ENCODE measurements at places on chromosomes 6 and 20.

- no peak for DNase-seq
Measured at GRCh38 chr6:40582892-40583291, 4.3 kb downstream of the LRFN2 start.

DNA sequence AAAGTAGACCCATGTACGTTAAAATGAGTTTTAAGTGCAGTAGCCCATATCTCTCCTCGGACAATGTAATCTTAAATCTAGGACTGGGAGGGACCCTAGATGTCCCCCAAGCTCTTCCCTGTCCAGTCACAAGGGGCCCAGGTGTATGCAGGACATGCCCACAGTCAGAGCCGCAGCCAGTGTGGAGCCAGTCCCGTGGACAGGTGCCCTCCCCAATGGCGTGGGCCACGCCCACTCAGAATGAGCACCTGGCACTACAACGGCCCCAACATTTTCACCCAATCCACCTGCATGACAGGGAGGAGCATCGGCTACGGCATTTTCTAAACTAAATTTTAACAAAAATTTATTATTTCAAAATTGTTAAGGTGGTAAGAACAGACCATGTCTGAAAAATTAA is 53.2 kb downstream of the WDR27 start:
- no peak for DNase-seq

DNA sequence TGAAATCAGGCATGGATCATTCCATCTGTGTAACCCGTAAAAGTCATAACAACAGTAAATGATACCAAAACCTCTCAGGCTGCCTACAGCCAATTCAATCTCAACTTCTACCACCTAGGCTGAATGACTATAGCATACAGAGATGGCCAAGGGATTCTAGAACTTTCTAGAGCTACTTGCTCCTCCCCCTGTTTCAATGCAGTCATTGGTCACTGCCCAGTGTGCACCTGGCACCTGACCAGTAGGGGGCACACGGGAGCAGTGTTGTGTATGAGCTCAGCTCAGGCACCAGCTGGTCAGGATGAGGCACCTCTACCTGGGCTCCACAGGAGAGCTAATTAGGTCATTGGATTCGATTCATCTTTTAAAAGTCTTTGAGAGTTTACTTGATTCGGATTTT is 86.2 kb downstream of the PLEKHG1 start:
- DNase-seq = no peak

GRCh38 chr6:89566930-89567629 is 71.5 kb downstream of the LYRM2 start:
- DNase-seq = no peak

GRCh38 chr6:135088818-135089809 is 34.5 kb upstream of the HBS1L start:
- peak; percentile 4 for DNase-seq

GRCh38 chr20:21571841-21572690 is 58.2 kb upstream of the NKX2-2 start:
- no peak for DNase-seq

GRCh38 chr6:107653183-107653580 is 163.3 kb downstream of the SOBP start:
- no peak for DNase-seq

GRCh38 chr6:53487080-53487479 is 57.8 kb downstream of the GCLC start:
- no peak for DNase-seq

DNA sequence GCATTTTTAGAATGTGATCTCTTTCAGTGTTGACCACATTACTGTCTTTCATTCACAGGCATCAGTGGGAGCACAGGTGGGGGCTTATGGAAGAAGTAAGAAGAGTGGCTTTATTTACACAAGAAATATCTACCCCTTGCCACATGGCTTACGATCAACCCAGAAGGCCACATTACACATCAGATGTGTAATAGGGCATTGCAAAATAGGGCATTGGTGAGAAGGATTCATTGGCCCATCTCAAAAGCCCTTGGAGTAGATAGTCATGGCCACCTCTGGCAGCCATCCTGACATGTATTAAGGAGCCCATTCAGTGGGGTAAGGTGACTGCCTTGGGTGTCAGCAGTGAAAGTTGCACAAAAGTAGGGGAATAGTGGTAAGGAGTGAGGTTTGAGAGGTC is 97.5 kb downstream of the MAFB start:
- DNase-seq = no peak

DNA sequence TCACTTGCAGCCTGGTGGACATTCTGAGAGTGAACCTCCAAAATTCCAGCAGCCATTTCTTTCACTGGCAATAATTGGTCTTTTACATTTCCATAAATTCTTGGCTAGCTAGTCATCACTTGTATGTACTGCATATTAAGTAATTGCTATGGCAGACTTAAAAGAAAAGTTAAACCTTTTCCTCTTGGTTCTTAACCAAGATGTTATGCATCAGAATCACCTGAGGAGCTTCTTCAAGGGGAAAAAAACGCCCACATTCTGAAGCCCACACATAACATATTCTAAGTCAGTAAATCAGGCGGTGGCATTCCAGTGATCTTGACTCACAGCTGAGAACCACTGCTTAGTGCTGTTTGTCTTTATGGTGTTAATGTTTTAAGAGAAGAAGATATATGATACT is 37.0 kb downstream of the CDC40 start:
- no peak for DNase-seq

DNA sequence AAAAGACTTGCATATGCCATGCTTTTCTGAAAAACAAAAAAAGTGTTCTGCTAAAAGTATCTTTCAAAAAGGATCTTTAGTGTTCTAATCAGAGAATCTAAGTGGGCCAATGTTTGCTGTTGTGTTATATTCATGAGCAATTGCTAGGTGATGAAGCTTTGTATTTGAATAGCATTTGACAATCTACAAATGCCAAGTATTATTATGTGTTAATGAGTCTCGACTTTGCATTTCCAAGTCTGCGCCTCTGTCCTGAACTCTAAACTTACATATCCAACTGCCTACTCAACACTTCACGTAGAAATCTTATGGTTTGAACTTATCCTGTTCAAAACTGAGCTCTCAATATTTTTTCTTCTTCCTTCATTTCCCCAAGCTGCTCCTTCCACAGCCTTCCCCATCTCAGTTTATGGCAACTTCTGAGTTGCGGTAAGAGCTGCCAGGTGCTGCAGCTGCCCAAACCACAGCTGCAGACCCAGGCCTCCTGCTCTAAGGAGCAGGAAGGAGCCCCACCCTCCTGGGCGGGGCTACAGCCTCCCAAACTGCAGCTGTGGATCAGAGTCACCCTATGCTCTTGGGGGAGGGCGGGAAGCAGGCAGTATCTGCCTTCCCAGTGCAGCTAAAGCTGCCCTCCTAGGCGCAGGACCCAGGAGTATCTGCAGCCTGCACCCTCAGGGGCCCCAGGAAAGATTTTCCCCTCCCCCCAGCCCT is 16.7 kb upstream of the MAK start:
- no peak for DNase-seq

GRCh38 chr6:151448623-151449022 is 3.3 kb downstream of the RMND1 start:
- no peak for DNase-seq

- DNase-seq = no peak
Measured at GRCh38 chr6:121855521-121855920, 420.1 kb downstream of the GJA1 start.

DNA sequence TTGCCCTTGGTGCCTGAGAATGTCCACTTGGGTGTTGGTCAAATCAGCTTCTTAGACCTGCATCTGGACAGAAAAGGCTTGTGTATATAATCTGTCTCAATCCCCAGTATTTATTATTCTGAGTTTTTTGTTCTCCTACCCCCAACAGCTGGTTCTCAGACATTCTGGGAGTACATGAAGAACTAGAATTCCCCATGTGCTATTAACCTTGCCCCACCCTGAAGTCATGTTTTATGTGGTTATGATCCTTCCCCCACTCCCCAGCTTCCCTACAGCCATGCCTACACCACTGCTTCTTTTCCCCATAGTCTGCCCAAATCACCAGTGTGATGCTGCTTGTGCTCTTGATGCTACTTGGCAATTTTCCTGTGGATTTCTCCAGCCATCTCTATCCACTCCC is 157.0 kb downstream of the ADAT2 start:
- no peak for DNase-seq

DNA sequence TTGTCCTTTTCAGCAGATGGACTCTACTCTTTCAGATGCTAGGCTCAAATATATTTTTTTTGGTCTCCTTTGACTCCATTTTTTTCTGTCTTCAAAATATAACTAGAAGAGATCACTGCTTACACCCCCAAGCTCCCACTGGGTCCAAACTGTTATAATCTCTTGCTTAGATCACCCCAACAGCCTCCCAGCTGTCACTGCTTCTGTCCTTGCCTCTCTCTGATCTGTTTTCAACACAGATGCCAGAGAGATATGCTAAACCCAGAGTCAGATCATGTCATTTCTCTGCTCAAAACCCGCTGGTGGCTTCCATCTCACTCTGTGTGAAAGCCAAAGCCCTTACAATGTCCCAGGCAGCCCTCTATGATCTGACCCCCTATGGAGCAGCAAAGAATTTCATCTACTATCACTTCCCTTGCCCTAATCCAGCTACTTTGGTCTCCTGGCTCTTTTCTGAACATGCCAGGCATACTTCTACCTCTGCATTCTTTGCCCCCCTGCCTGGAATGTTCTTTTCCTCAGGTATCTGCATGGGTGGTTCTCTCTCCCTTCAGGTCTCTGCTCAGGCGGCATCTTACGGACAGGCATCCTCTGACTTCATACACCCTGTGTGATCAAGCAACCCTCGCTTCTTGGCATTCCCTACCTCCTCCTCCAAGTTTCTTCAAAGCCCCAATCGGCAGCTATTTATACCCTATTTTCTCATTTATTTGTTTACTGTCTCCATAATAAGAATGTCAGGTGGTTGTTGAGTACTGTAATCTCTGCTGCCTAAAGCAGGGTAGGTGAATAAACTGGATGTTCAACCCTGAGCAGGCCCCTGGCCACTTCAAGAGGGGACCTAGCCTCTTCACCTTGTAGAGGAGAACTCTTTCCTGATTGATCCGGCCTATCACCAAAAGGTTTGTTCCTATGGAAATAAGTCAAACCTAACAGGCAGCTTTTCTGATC is 43.6 kb upstream of the SLC4A11 start:
- no peak for DNase-seq

DNA sequence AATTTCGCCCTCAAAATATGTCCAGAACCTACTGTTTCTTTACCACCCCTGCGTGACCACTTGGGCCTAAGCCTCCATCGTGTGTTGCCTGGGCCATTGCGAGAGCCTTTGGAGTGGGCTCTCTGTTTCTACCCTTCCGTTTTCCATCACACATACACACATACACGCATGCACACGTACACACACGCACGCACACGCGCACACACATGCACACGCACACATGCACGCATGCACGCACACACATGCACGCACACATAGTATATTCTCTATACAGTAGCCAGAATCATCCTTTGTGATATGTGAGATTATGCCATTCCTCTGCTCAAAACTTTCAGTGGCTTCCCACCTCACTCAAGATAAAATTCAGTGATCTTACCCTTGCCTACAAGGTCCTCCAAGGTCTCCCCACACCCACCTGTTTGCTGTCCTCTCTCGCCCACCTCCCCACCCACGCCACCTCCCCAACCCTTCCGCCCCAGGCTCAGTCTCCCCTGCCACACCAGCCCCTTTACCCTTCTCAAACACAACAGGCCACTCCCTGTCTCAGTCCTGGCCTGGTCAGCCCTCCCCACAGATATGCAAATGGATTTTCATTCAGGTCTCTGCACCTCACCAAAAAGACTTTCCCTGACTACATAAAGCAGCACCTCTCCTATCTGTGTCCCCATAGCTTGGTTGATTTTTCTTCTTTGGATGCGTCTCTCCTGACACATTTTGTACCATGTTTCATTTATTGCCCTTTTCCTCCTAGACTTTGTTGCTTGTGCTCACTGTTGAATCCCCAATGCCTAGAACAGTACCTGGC is 559.6 kb downstream of the CD83 start:
- no peak for DNase-seq

DNA sequence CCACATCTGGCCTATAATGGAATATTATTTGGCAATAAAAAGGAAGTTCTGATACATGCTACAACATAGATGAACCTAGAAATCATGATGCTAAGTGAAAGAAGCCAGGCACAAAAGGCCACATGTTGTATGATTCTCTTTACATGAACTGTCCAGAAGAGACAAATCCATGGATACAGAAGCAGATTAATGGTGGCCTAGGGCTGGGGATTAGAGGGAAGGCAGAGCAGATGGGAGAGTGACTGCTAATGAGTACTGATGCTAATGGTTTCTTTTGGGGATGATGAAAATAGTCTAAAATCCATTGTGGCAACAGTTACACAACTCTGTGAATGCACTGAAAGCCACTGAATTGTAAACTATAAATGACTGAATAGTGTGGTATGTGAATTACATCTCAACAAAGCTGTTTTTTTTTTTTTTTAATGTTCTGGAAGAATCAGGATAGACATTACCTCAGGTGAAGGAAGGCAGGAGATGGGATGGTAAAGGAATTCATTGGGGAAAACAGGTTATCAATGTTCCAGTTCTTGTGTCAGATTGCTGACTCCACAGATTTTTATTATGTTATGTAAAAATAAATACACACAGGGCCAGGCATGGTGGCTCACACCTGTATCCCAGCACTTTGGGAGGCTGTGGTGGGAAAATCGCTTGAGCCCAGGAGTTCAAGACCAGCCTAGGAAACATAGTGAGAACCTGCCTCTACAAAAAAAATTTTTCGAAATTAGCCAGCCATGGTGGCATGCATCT is 8.9 kb upstream of the SOX12 start:
- DNase-seq = no peak

GRCh38 chr6:169918954-169919549 is 167.6 kb downstream of the ERMARD start:
- DNase-seq = no peak

DNA sequence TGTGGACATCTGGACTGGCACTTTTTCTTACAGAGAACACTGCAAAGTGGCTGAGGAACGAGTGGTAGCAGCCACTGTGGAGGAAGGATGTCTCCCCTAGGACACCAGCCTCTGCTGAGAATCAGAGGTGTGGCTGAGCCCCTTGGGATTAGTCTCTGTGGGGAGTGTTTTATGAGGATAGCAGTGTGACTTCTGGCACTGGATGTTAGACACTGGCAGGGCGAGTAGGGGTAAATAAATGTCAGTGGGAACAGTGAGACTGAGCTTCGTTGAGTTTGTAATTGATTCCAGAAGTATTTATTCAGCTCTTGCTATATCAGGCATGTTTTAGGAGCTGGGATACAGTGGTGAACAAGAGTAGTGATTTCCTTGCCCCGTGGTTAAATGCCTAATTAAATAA is 124.0 kb downstream of the JARID2 start:
- no peak for DNase-seq

DNA sequence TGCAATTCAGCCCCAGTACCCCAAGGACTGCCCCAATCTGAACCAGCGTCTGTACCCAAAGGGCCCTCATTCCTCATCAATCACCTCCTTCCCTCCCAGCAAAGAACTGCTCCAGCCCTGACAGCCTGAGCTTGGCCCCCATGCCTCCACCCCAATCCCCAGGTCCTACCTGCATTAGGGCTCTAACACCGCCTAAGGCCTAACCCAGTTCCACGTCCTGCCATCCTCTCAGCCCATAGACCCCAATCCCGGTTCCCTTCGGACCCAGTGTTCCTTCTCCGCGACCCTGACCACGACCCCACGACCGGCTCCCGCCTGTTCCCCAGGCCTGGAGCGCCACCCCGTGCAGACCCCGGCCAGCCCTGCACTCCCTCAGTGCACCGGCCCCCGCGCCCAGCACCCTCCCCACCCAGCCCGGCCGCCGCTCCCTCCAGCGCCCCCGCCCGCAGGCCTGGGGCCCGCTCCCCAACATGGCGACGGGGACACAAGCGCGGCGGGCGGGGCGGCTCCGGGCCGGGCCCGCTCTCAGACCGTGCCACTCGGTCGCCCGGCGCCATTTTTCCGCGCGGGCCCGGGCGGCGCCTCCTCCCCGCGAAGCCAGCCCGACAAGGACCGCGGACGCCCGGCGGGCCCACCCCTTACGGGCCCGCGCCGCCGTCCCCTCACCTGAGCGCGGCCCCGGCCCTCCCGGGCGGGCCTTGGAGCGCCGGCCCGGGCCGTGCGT is 483 bp downstream of the NCOA6 start:
- peak; percentile 72 for DNase-seq
